Activated naive CD4-positive, alpha-beta T cell treated with anti-CD3 and anti-CD28 coated beads, Interleukin-2, amount 50 U/mL, for 16 hours (primary cell): ENCODE measurements at places on chromosomes 4 and X.

DNA sequence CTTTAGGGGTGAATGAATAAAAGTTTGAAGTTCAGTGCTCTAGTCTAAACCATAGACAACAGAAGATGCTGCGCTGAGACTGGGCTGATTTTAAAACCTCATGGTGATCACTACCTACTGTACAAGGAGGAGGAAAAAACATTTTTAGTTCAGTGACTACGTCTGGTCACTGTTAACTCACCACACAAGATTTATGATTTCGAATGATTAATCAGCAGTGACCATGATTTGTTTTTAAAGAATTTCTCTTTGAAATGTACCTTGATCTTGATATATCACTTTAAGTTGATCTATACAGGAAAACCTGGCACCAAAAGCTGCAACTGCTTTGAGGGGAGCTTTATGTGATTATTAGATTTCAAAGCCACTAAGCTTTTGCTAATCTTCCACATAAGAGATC lies 286.3 kb downstream of the PDGFC start:
- DNase-seq, result no peak

DNA sequence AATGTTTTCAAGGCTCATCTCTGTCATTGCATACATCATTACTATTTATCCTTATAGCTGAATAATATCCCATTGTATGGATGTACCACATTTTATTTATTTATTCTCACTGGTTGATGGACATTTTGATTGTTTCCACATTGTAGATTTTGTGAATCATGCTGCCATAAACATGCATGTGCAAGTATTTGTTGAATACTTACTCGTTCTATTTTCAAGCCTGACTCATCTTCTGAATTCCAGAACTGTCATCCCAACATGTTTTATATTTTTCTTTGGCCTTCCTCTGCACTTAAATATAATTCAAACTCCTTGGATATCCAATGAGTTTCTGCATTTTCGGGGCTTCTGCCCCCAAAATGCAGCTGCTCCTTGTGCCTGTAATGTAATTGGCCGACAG lies 77.6 kb downstream of the MXRA5 start:
- DNase-seq, result no peak

DNA sequence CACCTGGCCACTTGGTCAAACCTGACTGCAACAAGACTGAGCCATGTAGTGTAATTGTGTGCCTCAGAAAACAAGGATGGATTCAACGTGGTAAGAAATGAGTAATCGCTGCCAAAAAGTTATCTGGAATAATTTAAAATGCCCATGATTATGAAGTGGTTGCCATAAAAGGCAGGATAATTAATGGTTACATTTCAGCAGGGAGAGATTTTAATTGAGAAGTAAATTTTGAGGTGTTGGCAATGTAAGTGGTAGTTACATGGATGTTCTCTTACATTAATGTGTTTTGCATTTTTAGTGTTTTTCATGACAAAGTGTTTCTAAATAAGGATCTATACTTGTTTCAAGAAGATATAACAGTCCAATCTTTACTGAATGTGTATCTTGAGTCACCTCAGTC lies 15.7 kb downstream of the HAUS3 start:
- DNase-seq, result no peak

DNA sequence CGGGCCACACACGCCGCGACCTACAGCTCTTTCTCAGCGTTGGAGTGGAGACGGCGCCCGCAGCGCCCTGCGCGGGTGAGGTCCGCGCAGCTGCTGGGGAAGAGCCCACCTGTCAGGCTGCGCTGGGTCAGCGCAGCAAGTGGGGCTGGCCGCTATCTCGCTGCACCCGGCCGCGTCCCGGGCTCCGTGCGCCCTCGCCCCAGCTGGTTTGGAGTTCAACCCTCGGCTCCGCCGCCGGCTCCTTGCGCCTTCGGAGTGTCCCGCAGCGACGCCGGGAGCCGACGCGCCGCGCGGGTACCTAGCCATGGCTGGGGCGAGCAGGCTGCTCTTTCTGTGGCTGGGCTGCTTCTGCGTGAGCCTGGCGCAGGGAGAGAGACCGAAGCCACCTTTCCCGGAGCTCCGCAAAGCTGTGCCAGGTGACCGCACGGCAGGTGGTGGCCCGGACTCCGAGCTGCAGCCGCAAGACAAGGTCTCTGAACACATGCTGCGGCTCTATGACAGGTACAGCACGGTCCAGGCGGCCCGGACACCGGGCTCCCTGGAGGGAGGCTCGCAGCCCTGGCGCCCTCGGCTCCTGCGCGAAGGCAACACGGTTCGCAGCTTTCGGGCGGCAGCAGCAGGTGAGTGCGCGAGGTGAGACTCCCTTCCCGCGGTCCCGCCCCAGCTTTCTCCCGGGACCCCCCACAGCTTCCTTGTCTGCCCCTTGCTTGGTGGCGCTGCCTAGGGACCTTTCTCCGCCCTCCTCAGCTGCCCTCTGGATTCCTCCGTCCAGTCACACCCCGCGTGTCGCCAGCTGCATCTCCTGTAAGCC lies 678 bp downstream of the BMP3 start:
- no peak for DNase-seq

DNA sequence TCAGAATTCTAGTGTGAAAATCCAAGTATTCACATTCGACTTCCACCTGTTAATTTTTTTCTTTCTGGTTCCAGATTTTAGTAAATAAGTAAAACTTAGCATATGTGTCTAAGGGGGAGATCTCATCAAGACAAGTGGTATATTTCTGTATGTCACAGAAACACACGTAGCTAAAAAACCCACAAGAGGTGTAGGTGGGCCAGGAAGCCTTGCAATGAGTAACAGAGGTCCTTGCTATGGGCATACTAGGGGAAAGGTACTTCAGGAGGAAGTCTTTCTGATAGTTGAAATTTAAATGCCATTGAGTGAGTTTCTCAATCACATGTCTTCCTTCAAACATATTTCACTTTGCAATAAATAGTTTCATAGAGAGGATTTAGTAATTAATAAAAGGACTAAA lies 315.8 kb downstream of the MID1IP1 start:
- no peak for DNase-seq

DNA sequence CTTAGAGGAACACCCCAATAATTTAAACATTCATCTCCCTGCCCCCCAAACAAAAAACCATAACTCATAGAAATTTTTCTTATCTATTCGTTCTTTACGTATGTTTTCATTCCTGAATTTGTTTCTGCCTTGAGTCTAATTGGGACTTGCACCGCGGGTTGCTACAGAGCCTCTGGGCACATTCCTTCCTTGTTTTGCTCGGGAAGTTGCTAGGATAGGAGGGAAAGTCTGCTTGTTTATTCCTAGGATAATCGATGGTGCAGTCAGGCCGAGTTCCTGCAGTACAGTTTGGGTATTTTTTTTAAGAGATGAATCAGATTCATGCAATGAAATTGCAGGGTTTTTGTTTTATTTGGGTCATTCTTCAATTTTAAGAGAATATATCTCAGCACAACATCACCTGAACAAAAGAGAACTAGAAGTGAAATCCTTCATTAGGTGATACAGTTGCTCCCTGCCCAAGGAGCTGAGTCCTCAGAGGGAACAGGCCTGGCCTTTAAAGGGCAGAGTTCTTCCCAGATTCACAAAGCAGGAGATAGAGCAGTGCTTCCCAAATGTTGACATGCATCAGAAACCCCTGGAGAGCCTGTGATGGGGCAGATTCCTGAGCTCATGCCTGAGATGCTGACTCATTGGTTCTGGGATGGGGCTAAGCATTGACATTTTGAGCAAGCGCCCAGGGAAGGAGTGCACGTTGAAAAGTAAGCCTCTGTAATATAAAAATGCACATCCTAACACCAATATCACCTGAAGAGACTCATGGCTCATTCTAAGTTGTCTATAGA lies 114.9 kb upstream of the FAM9B start:
- no peak for DNase-seq

DNA sequence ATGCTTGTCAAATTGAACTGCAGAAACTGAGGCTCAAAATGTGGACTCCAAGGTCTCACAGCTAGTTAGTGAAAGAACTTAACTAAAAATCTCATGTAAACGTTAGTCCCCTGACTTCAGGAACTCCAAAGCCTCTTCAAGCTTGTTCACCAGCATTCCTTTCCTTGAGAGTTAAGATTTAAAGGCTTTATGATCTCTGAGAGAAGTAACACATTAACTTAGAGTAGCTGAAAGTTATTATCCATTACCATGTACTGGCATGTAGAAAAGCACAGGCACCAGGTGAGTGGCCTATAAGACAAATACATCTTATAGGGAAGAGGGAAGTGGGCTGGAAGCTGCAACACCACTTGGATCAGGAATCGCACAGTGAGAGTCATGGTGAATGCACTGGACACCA lies 15.3 kb downstream of the PARM1 start:
- no peak for DNase-seq

DNA sequence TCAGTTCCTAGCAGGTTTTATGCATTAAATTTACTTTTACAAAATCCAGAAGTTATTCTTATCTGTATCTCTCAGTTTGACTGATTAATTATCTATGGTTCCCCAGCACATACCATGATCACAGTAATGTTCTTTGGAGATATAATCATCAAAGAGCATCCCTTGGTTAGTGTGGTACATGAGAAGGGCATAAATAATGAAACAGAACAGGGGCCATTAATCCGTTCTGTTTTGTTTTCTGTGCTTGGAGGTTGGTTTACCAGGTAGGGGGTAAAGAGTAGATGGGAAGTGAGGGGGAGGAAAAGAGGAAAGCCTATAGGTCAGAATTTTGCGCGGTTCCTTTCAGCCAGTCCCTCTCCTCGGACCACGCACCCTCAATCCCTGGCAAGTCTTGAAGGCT lies 718.7 kb upstream of the TENM3 start:
- no peak for DNase-seq

- DNase-seq, result no peak
These were observed 18.5 kb downstream of the CNOT6L start for GRCh38 chr4:77800483-77801259.

GRCh38 chr4:113837397-113837796 lies 75.9 kb upstream of the CAMK2D start:
- no peak for DNase-seq

DNA sequence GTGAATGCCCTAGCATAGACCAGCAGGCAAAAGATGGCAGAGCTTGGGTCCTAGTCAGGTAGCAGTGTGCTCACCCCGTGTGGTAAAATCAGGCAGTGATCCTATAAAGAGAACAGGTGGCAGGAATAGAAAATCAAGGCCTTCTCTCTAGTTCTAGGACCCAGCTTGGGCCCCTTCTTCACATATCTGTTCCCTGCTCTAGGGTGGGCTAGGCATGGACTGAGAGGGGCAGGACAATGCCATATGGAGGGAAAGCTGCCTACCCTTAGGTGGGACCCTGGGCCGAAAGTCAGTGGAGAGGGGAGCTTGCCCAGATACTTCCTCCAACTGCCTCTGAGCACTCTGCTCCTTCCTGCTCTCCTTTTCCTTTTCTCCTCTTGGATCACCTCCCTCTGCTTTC lies 117.4 kb upstream of the NALF2 start:
- DNase-seq, result no peak

DNA sequence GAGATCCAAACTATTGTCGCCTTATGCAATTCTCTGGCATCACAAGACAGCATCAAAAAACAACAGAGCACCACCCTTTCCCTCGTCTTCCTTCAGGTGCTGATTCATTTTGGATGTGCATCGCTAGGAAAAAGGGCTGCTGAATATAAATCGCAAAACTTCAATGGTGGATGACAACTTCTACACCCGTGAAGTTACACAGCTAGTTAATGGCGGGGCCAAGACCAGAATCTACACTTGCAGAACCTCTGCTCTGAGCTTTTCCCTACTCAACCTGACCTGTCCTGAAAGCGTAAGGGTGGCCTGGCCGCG lies 674 bp downstream of the GNPDA2 start:
- DNase-seq, result no peak

DNA sequence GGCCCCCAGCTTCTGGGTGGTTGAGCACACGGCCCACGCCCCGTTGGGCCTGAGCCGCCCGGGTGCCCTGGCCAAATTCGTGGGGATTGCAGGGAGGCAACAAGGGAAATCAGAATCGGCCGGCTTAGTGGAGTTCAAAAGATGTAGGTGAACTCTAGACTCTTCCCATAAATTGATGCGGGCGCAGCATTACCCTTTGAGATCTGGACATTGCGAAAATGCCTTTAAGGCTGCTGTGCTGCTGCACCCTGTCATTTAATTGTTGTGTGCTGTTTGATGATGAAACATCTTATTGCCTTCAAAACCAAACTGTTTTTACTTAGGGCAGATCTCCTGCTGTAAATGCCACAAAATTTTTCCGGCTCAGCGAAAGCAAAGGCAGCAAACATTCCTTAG lies 409 bp upstream of the MPP1 start:
- DNase-seq, result no peak

DNA sequence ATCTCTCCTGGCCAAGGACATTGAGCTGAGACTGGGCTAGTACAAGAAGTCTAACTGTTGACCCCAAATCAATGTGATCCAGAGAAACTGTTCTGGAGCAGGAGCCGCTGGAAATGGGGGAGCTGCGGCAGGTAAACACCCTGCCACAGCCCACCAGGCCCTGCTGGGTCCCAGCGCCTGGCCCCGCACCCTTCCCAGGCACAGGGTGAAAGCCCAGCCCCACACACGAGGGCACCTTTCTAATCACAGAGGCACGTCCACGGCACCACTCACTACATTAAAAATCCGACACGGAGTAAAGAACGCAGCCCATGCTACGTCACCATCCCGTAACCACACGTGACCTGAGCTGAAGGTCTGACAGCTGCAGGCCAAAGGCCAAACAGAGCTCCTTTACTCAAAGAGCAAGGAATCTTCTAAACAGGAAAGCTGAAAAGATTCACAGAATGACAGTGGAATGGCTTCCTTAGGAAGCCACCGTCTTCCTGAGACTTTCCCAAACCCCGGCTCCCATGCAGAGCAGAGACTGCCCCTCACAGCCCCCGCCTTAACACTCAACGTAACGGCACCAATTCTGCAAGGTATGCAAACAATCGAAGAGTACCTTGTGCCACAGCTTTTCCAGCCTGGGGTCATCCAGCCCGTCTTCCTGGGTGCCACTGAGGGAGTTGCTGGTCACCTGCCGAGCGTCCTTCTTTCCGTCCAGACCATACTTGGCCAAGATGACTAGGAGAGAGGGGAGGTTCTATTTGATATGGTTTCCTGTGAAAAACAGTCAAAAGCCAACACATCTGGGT lies 12.6 kb downstream of the LRPAP1 start:
- peak; percentile 6 for DNase-seq

GRCh38 chr4:111556851-111557250 lies 588.4 kb upstream of the FAM241A start:
- no peak for DNase-seq

DNA sequence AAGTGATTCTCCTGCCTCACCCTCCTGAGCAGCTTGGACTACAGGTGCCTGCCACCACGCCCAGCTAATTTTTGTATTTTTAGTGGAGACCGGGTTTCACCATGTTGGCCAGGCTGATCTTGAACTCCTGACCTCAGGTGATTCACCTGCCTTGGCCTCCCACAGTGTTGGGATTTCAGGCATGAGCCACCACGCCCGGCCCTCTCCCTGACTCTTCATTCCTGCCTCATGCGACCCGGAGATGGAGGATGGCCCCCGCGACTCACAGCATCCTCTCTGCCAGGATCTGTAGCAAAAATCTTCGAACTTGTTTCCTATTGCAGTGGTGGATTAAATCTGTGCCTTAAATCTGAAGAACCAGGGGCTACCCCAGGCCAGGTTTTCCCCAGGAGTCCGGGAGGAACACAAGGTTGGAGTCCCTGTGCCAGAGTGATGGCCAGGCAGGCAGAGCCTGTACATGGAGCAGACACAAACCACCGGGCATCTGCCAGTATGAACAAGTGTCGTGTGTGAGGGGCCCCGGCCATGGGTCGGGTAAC lies 11.5 kb downstream of the CPLX1 start:
- no peak for DNase-seq

GRCh38 chrX:11764602-11765067 lies 6.6 kb downstream of the MSL3 start:
- DNase-seq, result no peak
